ENCODE measurements at places on chromosomes 2 and 18.

DNA sequence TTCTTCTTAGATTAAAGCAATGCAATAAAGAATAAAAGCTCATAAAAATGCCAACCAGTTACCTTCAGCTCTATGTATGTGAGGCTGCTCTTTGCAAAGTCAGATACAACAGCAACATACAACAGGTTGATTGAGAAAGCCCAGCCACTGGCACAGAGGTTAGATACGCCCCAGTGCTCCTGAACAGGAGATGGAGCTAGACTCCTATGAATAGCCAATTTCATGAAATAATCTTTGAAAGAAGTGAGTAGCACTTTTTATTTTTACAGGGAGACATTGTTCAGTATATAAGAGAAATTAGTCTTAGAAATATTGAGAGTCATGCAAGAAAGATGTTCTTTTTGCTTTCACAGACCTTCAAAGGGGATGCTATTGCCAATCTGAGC is 362.4 kb upstream of the MEX3C start:
- DNase-seq = no peak

GRCh38 chr18:48034651-48035555 is 104.4 kb upstream of the SMAD2 start:
- DNase-seq = no peak

GRCh38 chr2:84904151-84904550 is 1.3 kb upstream of the TMSB10 start:
- DNase-seq = no peak

GRCh38 chr18:8507361-8507760 is 101.9 kb upstream of the RAB12 start:
- no peak for DNase-seq

GRCh38 chr2:33632831-33633230 is 33.7 kb upstream of the FAM98A start:
- no peak for DNase-seq

GRCh38 chr2:159228081-159228581 is 58.4 kb downstream of the WDSUB1 start:
- no peak for DNase-seq

DNA sequence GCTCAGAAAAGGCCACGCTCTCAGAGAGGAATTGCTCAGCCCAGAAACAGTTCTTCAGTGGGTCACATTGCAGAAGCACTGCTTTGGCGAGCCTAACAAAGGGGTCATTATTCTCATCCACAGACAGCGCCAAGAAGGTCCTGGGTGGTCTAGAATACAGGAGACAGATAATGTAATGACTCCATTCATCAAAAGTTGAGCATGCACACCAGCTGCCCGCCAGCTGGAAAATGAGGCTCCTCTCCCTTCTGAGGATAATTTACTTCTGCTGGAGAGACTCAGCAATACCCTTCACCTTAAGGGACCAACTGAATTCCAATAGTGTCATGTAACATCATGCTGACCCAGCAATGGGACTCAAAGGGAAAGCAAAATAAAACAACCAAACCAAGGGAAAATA is 79.9 kb downstream of the TRIB2 start:
- no peak for DNase-seq

GRCh38 chr2:19255481-19255880 is 102.9 kb downstream of the OSR1 start:
- DNase-seq = no peak

GRCh38 chr18:68181956-68182355 is 533.0 kb downstream of the TMX3 start:
- no peak for DNase-seq

DNA sequence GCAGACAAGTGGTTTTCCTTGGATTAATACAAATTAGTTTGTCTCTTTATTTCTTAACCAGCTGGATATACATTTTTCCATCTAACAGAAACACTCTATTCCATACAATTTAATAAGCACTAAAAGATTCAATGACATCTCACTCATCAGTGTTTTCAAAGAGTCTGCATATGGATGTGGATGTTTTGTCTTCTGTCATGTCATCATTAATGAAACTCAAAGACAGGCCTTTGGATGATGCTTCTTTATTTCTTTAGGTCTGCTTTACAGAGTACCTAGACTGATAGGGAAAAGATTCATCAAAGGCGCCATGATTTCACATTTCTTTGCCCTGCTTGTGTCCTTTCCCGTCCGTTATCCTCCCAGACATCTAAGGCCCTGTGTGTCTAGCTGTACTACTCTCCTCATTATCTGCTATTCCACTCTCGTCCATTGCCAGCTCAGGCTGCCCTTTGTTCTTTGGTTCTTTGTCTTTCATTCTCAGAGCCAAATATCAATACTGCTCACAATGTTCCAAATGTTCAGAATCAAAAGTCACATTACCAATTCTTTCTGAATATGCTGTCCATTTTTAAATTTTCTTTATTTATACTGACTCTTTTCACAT is 232.3 kb upstream of the CHAC2 start:
- DNase-seq = no peak

DNA sequence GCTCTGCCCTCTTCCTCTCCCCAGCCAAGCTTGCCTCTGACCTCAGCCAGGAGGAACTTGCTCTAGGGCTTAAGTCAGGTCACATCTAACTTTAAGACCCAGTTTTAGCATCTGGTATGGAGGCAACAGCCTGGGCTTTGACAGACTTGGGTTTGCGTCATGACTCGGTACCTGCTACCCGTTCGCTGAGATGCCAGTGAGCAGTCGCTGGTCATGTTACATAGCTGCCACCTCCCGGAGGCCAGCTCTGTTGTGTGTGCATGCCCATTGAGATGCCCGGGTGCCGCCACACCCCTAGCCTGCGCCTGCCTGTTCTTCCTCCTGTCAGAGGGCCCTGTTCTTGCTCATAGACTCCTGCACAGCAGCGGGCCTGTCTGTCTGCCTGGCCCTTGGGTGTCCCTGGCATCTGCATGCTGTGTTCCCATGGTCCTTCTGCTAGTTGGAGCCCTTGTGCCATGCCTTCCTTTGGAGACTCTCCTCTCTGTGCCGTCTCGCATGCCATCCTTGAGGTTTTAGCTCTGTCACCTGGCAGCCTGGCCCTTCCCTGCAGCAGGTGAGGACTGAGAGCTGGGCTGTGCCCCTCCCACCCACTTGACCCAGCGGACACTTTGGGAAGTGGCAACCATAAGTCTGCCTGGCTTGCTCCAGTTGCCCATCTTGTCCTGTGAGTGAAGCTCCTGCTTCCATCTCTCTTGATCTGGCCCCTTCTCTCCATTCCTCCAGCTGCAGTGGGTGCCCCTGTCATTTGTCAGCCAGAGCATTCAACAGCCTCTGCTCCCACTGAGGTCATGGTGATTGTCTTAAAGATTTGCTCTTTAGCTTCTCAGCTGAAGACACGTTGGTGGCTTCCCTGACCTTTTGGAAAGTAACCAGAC is 24.9 kb downstream of the ASAP2 start:
- DNase-seq = no peak

GRCh38 chr2:199378948-199379650 is 78.6 kb downstream of the SATB2 start:
- DNase-seq = no peak

- no peak for DNase-seq
Measured at GRCh38 chr2:159054985-159055384, 86.5 kb downstream of the TANC1 start.

DNA sequence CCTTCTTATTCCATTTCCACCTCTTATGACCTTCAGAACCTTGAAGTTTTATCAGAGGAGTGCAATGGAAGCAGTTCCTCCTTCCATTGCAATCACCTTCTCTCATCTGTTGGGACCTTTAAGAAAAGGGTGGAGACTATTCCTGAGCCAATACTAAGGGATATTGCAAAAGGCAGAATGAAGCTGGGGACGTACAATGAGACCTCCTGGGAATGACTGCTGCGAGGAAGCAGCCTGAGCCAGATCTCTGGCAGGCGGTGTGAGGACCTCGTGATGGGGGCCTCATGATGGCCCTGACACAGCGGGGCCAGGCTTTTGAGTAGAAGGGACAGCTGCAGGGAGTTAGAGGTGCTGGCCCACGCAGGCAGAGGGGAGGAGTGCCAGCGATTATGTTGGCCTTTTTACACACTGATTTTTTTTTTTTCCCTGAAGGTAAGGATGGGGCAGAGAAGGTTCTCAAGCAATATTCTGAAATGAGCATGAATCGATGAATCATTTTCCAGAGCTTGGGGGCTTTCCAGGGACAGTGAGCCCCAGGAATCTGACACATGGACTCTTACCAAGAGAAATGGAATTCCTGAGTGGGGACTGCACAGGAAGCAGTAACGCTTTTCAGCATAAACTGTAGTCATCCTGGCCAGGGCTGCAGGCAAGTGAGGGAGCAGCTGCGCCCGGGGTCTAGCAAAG is 40.0 kb upstream of the LAPTM4A start:
- no peak for DNase-seq

DNA sequence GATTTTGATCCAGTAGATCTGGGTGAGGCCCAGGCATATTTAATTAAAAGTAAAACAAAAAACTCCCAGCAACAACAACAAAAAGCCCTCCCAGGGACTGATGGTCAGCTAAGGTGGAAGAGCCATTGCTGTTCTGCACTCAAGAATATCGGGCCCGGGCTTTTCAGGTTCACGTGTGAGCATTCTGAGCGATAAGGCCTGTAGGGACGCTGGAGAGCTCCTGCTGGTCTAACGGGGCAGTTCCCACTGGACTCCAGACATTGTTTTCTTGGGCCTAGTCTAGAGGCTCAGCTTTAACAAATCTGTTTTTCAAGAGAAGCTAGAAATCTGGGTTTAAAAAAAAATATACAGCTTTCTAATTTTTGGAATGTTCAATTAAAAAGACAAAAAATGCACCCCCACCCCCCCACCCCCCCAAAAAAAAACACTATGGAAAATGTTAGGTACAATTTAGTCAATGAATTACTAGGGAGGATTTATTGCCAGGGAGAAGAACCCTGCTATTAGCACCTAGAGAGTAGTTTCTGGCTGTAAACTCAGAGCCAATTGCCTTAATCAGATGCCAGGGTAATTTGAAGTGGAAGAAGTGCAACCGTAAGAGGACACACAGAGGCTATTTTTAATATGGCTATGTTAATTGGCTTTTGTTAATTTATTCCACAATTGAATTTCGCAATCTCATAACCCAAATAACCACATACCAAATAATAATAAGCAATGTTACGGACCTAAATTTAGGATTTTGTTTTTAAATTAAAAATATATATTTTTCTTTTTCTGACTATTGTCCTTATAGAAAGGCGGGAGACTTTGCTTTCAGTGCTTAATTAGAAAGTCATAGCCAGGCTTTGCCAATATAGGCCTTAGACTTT is 78.9 kb downstream of the MAP4K4 start:
- DNase-seq = no peak

- no peak for DNase-seq
Measured at GRCh38 chr2:182404092-182404491, 22.7 kb downstream of the PDE1A start.

DNA sequence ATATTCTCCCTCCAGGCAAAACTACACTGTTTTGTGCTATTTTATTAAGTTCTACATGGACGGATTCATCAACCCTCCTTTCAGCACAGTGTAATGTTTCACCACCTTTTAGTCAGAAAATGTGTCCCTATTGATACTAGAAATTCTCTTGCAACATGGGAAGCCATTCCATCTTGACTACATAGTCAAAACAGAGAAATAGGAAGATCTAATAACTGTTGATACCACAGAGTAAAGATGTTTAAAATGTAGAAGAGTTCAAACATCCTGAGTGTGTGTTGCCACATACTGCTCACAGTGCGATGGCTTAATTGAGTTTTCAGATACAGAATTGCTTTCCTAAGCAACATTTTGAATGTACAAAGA is 492.2 kb upstream of the RAB12 start:
- no peak for DNase-seq

- no peak for DNase-seq
Measured at GRCh38 chr18:61772293-61772848, 120.4 kb downstream of the RNF152 start.

GRCh38 chr2:64492272-64492671 is 31.9 kb upstream of the AFTPH start:
- no peak for DNase-seq

DNA sequence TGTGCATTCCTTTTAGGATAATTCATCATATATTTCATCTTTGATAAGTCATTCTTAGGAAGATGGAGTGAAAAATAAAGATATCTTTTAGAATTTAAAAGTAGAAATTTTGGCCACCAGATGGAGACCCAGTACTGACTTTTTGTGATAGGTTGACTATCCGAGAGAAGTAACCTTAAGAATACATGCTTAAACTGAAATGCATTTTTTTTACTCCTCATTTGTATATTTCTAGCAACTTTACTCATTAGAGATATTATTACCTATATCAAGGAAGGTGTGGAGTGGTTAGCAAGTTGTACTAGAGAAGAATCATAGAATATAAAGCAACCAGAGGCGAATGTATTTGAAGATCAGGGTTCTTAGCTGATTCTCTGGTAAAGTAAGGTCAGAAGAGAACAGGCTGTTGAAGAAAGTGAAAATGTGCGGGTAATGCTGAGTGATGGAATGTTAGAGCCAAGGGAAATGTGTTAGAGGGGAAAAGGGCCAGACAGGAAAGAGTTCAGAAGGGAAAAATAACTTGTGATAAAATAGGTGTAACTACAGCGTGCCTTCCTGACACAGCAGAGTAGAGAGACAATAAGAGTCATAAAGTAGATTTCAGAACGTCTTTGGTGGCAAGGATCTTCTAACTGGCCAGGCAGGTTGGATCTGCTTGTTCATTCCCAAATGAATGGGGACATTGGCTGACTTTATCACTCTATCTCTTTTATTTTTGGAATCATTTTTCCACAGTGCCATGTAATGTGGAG is 52.3 kb downstream of the TDRD15 start:
- no peak for DNase-seq

GRCh38 chr18:21369146-21369545 is 127.1 kb downstream of the GREB1L start:
- no peak for DNase-seq

DNA sequence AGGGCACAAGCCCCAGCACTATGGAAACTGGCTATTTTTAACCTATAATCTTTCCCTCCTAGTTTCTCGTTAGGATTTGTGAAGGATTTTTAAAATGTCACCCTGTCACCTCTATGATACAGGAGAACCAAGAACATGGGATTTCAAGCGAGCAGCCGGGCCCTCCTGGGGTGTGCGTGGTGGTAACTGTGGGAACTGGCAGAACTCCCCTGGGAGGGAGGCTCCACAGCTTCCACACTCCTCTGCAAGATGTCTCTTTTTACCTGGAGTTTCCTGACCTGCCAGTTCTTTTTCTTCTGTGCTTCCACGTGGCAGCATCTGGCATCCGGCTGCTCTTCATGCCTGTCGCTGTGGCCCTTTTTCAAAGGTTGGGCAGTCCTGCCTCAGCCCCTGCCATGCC is 386.3 kb upstream of the MYT1L start:
- no peak for DNase-seq

DNA sequence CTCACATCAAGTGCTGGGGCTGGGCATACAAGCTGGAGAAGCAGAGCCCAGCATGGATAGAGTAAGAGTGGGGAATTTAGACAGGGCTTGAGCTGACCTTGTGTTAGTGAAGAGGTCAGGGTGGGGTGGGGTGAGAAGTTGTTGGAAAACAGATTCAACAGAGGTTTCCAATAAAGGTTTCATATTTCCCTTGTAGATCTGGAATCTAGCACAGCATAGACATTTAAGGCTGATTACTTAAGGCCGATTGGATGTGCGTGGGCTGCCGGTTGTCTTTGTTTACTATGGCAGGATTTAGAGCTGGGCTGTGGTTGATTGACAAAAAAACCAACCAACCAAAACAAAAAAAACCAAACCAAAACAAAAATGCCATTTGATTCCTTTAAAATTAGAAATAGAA is 114.9 kb upstream of the SEC11C start:
- DNase-seq = no peak

GRCh38 chr2:147355706-147356105 is 489.1 kb upstream of the ACVR2A start:
- no peak for DNase-seq

All from CD4-positive, alpha-beta T cell treated with Interleukin-10 for 1 hour (primary cell).